ENCODE measurements at places on chromosomes 7 and 10.

DNA sequence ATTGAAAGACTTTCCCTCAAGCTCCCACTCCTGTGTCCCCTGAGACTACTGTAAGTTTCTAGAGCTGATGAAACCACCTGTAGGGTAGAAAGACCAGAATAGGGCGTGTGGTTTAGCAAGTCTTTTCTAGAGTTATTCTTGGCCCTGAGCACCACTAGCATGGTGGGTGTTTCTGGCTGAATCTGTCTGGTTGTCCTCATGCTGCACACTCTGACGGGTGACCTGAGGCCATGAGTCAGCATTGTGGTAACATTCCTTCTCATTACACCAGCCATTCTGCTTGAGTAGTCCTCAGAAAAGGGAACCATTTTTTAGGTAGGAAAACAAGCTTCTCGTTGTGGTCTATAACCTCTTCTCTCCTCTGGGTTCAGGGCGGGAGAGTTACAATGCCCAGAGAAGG lies 250.3 kb downstream of the SNX13 start:
- DNase-seq = no peak

- DNase-seq = no peak
Observed at GRCh38 chr10:53702489-53702888, 929.9 kb upstream of the MBL2 start.

- no peak for DNase-seq
Observed at GRCh38 chr7:6489612-6490011, 41.9 kb upstream of the DAGLB start.

GRCh38 chr10:70538195-70538520 lies 59.6 kb downstream of the PALD1 start:
- no peak for DNase-seq

GRCh38 chr7:71338866-71339265 lies 206.9 kb downstream of the GALNT17 start:
- DNase-seq = no peak

GRCh38 chr7:103879411-103879810 lies 110.0 kb downstream of the RELN start:
- no peak for DNase-seq

- DNase-seq = no peak
Observed at GRCh38 chr10:72073708-72074573, 14.4 kb downstream of the SPOCK2 start.

GRCh38 chr10:3750006-3750816 lies 34.8 kb downstream of the KLF6 start:
- DNase-seq = no peak

- no peak for DNase-seq
Observed at GRCh38 chr7:122166740-122167139, 22.7 kb upstream of the AASS start.

GRCh38 chr10:61325223-61325960 lies 127.8 kb downstream of the TMEM26 start:
- DNase-seq = no peak

GRCh38 chr10:84310470-84310869 lies 17.9 kb upstream of the CCSER2 start:
- no peak for DNase-seq

- DNase-seq = no peak
Observed at GRCh38 chr10:82282782-82283456, 407.9 kb downstream of the NRG3 start.

DNA sequence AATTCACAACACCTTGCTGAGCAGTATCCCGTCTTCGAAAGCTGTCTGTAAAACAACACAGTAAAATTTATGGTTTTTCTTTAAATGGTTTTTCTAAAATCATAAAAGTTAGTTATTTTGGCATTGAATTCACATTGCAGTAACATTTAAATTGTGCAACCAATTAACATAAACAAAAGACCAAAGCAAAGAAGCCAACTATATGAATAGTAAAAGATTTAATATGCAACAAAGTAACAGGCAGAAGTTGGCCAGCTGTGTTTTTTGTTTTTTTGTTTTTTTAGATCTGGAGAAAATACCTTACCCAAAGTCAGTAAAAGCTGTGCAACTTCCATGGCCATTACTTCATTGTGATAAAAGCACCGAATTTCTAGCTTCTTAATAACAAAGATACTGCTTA lies 11.3 kb downstream of the SRI start:
- DNase-seq = no peak

Measured in Panc1 (cell line).